ENCODE measurements at places on chromosomes 16 and 17. TPM values are rescaled to one million over a fixed set of nuclear protein-coding genes. Genes with fewer than 3 reads are reported as not detected.

GRCh38 chr17:74432424-74432690 lies 469 bp downstream of the GPRC5C start:
- no peak for DNase-seq

DNA sequence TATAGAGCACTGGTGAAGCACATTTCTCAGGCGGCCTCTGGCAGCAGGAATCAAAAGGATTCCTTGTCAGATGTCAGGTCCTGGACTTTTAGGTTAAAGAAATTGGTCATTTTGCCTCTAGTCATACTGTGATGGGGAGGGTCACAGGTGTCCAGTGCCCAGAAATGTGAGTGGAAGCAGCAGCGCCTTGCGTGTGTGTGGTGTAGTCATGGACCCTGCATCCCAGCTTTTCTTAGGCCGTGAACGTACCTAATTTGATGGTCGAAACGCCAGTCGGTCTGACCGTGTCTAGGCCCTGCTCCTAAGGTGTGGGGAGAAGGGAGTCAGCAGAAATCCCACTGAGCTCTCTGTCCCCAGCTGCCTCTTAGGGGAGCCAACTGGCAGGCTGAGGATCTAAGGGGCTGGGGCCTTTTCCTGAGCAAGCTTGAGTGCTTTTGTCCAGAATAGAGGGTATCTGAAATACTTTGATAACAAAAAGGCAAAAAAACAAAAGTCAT lies 32.0 kb downstream of the POLR3E start:
- DNase-seq: no peak

DNA sequence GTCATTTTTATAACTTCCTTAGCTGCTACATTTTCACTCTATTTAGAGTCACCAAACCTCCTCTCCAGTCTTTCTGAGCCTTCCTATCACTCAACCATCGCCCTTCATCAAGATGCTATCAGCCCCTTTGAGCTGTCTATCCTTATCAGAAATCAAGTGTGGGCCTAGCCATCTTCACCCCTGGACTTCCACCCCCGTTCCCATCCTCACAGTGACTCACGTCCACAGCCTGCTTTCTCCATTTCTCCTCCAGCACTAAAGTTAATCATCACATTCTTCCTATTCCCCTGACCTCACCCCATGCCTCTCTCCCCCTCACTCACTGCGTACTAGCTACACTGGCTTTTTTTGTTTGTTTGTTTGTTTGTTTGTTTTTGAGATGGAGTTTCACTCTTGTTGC lies 2.4 kb upstream of the TEKT3 start:
- DNase-seq: no peak

- DNase-seq: no peak
Measured at GRCh38 chr16:4233431-4233830, 8.4 kb downstream of the SRL start.

DNA sequence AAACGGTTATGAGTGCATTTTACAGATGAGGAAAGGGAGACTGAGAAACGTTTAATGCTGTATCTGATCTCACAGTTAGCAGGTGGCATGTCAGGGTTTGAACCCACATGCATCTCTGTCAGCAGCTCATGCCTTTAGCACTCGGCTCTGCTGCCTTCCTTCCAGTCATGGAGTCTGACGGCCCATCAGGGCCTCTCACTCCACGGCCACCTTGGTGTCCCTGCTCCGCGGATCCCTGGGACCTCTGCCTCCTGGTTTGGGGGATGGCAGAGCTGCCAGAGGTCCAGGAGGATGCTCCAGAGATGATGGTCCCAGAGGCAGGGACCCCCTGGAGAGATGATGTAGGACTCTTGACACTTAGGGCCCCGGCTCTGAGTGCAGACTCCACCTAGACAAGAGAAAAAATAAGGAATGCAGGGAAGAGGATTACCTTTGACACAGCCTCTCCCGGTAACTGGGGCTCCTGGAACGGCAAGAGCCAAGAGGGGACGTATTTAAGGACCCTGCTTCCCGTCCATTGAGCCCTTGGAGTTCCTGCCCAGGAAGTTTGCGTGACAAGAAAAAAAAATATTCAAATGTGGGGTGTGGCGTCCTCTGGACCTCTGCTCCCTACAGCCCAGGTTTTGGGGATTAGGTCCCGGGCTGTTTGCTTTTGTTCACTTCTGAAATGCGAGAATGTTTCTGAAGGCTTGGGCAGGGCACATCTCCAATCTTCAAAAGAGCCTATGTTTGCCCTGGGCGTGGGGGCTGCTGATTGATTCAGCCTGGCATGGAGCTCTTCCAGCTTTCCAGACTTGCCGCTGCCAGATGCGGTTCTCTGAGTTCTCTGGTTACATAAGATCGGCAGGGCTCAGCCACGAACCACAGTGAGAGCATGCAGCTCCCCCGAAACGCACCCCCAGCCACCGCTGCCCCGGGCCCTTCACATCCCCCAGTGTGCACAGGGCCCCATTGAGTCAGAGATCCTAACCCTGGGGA lies at the start of gene ALDH3A1:
Gene ALDH3A1 (minus strand): TSS at position 470 of the 978 bp plus-strand sequence. CDS start 3,169 bp downstream, outside the sequence.
- peak; percentile 60 for DNase-seq

Gene BPTF
- 65.2 TPM for total RNA-seq

Gene SPNS3
- 4.7 TPM for total RNA-seq

DNA sequence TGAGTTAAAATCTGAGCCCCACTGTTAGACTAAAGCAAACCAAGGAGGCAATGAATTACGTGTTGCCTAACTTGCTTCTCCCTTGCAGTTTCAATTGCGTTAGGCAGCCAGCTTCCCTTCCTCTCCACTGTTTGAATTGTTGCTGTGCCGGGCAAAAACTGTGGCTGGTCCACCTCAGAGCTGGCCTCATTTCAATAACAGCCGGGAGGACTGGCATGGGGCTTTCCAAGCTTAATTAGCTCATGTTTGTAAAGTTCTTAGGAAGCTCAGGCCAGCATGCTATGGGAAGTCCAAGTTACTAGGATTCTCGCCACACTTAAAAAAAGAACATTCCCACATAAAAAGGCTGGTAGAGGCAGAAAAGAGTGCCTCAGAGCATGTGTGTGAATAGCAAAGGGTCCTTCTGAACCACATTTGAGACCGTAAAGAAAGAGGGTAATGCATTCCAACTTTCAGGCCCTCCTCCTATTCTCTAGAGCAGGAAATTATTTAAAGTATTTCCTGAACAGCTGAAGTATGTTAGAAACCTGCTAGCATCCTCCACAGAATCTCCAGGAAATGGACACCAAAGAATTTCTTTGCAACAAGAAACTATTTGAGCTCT lies 79.0 kb upstream of the SMURF2 start:
- no peak for DNase-seq

DNA sequence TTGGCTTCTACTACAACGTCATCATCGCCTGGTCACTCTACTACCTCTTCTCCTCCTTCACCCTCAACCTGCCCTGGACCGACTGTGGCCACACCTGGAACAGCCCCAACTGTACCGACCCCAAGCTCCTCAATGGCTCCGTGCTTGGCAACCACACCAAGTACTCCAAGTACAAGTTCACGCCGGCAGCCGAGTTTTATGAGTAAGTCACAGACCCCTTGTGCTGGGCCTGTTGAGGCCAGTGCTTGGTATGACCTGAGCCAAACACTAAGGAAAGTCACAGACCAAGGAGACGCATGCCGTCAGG lies 16.1 kb downstream of the SLC6A2 start:
- DNase-seq: no peak

DNA sequence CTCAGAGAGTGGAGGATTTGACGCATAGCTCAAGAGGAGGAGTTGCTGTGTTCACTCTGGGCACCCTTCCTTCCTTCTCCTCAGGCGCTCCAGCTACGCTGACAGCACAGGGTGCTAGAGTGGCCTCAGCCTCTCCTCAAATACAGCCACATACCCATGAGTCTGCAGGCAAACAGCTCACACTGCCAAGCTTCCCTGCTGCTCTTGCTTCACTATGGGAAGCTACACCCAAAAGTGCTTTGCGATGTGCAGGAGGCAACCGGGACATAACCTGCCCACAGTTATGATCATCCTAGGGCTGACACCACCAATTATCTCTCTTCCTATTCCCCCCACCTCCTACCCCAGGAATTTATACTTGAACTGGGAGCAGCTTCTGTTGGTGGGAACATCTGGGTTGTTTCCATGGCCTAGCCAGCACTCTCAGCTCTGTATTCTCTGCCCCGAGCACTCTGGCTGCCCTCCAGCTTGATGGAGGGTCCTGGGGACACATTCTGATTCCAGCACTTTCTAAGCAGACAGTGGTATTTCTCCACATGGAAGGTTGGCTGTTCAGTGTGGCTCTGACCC lies 40.3 kb upstream of the SREBF1 start:
- no peak for DNase-seq

DNA sequence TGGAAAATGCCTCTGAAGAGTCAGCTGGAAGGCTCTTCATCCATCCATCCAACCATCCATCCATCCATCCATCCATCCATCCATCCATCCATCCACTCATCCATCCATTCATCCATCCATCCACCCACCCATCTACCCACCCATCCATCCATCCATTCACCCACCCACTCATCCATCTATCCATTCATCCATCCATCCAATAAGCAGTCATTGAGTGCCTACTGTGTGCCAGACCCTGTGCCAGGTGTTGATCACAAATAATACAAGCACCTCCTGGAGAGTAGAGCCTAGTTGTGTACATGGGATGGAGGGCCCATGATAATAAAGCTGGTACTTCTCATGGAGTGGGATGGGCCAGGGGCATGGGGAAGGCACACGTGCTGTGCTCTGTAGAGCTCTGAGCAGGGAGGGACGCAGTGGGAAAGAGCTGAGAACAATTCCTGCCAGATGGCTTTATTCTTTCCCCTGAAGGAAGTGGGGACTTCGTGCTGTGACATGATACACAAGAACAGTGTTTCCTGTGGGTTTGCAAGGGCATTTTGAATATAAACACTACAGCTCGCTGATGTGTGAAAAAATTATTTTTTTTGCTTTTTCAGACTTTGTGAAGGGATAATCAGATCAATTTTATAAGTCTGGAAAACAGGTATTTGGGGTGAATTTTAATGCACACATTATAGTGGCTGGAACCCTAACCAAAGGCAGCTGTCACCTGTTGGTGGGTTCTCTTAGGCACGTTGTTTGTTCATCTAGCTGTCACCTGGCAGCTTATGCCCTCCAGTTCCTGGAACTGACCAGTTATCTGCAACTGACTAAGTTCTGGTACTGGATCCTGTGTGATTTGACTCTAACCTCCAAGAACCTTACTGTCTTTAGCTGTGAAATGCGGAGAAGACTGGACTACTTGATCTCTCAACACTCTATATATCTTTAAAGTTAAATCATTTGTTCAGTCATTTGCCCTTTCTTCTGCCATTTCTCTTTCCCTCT lies 61.3 kb downstream of the PRKCB start:
- no peak for DNase-seq

- DNase-seq: no peak
Measured at GRCh38 chr17:29836643-29837042, 93.4 kb downstream of the SSH2 start.

DNA sequence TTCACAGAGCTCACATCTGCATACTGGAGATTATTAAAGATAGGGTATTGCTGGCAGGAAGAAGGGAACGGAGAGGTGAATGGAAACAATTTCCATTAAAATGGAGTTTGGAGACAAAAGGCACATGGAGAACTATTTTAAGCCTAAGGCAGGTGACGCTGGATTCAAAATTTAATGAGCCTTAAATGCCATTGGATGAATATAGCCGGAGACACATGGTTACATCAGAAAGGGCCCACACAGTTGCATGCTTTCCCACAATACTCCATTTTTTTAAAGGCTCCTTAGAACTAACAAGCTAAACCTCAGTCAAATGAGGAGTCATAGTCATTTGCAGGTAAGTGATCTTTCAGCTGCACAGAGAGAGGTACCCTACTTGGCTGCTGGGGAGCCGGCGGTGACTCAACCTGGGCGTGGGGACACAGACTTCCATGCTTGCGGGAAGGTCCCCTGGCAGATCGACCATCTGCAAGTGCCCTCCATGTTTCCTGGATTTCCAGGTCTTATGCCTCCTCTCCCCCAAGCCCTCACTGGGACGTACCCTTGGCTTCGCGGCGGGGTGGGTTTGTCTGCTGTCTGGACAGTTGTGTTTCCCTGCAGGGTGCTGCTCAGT lies 259.2 kb downstream of the CBLN1 start:
- no peak for DNase-seq

DNA sequence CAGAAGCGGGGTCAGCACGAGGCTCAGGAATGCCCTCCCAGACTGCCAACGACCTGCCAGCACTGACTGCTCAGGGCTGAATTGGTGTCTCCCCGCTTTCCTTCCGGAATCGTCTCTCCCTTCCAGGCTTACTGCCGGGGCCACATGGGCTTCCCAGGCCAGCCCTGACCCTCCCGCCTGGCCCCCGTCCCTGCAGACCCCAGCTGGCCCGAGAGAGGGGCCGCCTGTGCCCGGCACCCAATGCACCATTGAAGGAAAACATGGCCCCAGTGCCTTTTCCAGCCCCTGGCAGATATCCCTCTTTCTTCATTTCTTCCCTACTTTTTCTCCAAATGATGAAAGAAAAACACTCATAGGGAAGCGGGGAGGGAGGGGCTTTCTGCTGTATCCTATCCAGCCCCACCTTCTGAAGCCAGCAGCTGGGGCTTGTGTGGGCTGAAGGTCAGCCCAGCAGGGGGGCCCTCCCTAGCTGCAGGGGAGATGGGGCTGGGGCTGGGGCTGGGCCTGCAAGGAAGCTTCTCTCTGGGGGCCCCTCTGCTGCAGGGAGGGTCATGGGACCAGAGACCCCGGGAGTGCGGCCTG lies 25.9 kb downstream of the ZNF469 start:
- no peak for DNase-seq

Gene EPX
- total RNA-seq: not detected

Measured in HT-29 (cell line).